ENCODE measurements at places on chromosomes 6 and 20. TPM values are rescaled to one million over a fixed set of nuclear protein-coding genes. Genes with fewer than 3 reads are reported as not detected.

GRCh38 chr6:16676978-16677377, 84.3 kb downstream of the ATXN1 start:
- peak; percentile 41 for DNase-seq

Gene MOXD1
- total RNA-seq, result 0.34 TPM

- peak; percentile 8 for DNase-seq
These were observed 26.8 kb upstream of the HSF2 start for GRCh38 chr6:122372647-122373046.

DNA sequence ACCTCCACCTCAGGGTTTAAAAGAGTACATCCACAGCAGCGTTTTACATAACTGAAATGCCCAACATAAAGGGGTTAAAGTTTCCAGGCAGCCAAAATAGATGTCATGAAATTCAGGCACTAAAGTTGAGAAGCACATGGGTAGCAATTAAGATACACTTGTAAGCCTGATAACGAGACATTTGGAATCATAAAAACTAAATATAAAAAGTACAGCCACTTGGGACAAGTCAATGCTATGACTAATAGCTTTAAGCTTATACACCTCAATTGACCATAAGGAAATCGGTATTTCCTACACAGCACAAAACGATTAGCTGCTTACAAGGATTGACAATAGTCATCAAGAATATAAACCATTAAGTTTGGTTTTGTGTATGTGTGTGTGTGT, 11.8 kb downstream of the LOC128125822 start:
- no peak for DNase-seq

Gene NDUFAF5
- 17.7 TPM for total RNA-seq

GRCh38 chr6:108559884-108560462, 744 bp upstream of the FOXO3 start:
- peak; percentile 90 for DNase-seq

- no peak for DNase-seq
These were observed 22.7 kb upstream of the SNTA1 start for GRCh38 chr20:33466303-33466646.

DNA sequence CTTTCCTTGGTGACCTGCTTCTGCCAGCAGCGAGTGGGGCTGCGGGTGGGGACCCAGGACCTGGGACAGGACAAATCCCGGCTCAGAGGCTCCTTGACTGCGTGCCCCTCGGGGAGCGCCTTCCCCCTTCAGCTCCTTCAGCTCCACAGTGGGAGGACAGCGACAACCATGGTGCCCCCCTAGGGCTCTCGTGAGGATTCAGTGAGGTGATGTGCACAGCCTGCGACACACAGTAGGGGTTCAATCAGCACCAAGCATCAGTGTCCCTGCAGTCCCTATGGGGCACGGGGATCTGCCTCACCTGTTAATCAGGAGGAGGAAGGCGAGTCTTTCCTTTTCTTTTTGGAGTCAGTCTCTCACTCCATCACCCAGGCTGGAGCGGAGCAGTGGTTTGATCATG, 209.2 kb downstream of the PREX1 start:
- DNase-seq, result no peak

Gene STX11
- total RNA-seq, result 17.2 TPM

GRCh38 chr20:33851842-33852466, 40.8 kb downstream of the CHMP4B start:
- no peak for DNase-seq
